ENCODE measurements at places on chromosomes 11 and 22. TPM values are rescaled to one million over a fixed set of nuclear protein-coding genes. Genes with fewer than 3 reads are reported as not detected.

Gene NEFH
- 0.31 TPM for total RNA-seq

Gene BTBD18
- not detected for total RNA-seq

DNA sequence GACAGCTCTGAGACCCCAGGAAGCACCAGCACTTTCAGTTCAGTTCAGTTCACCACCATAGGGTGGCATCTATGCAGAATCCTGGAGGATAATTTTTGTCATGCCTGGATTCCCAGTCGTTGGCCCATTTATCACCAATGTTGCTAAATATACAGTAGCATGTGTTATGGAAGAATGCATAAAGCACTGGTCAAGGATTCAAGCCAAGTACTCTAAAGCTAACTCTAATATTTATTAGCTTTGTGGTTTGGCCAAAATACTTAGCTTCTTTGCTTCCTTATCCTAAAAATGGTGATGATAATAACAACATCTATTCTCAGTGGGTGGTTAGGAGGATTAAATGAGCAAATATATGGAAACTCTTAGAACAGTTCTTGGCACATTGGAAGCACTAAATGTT, 294.7 kb upstream of the ZC3H12C start:
- no peak for DNase-seq

- DNase-seq: no peak
These were observed 201.6 kb downstream of the DSCAML1 start for GRCh38 chr11:117595440-117595839.

- DNase-seq: no peak
These were observed at the start of gene TMEM225 for GRCh38 chr11:123885570-123885969. Gene TMEM225, minus strand, starts transcription at chr11:123885670. Its CDS starts 245 bp downstream, at chr11:123885425.

- DNase-seq: no peak
These were observed 16.5 kb downstream of the SLC22A12 start for GRCh38 chr11:64607381-64607985.
